Germinal center (tissue), 1 donor: ENCODE measurements at places on chromosomes 2 and 18.

DNA sequence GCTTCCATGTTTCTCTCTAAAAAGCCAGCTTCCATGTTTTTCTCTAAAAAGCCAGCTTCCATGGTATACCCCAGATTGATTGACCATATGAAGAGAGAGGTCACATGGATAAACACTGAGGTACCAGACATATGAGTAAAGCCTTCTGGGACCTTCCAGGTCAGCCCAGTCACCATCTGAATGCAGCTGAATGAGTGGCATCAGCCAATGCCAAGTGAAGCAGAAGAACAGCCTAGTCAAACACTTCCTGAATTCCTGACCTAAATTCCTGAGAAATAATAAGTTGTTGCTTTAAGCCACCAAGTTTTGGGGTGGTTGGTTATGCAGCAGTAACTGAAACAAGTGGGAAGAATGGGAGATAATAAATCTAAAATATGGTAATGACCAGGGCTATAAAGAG is 5.7 kb upstream of the ALS2 start:
- DNase-seq = no peak

DNA sequence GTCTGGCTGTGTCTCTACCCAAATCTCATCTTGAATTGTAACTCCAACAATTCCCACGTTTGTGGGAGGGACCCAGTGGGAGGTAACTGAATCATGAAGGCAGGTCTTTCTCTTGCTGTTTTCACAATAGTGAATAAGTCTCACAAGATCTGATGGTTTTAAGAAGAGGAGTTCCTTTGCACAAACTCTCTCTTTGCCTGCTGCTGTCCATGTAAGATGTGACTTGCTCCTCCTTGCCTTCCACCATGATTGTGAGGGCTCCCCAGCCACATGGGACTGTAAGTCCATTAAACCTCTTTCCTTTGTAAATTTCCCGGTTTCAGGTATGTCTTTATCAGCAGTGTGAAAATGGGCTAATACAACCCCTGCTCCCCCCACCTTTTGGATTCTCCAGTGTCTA is 23.8 kb downstream of the VWA3B start:
- DNase-seq = no peak

- DNase-seq = no peak
These were observed 11.5 kb downstream of the SLC9A4 start for GRCh38 chr2:102484310-102485061.

DNA sequence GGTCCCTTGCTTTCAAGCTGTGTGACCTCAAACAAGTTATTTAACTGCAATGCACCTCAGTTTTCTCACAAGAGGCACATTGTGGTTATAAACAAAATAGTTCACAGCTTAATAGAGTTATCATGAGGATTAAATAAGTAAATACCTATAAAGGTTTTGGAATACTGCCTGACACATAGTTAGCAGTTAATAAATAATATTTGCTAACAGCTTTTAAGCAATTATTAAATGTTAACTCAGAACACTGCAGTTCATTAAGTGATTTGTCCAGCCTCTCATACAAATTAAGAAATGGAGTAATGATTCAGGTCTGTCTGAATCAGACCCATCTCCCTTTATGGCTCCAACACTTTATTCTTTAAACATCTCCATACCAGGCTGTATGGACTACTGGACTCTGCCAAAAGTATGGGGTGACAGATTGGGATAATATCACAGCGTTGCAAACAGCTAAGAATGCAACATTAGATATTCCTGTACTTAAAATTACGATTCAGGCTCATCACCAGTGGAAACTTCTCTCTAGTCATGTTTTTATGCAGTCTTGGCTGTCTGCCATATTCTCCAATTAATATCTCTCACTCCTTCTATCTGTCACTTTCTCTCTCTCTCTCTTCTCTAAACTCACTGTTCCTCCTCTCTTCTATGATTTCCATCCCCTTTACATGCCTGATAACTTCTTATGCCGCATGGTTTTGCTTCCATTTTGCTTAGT is 370.6 kb upstream of the UBE2E3 start:
- no peak for DNase-seq

GRCh38 chr2:100853909-100854810 is 34.2 kb downstream of the NPAS2 start:
- no peak for DNase-seq

- DNase-seq = no peak
These were observed 146.9 kb downstream of the TDRD15 start for GRCh38 chr2:21270708-21271122.

DNA sequence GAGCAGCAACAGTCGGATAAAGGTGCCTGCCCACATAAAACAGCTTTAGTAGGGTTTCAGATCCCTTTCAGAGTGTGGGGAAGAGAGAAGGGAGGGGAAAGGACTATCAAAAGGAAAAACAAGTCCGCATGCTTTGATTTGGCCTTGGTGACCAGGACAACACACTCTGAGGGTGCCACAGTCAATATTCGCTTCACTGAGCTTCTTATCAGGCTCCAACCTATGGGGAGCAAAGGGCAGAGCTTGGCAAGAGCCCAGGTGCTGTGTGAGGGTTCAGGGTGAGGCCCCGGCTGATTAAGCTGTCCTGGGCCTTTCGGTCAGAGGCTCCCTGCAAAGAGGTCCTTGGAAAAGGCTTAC is 237.4 kb upstream of the SMAD2 start:
- no peak for DNase-seq

DNA sequence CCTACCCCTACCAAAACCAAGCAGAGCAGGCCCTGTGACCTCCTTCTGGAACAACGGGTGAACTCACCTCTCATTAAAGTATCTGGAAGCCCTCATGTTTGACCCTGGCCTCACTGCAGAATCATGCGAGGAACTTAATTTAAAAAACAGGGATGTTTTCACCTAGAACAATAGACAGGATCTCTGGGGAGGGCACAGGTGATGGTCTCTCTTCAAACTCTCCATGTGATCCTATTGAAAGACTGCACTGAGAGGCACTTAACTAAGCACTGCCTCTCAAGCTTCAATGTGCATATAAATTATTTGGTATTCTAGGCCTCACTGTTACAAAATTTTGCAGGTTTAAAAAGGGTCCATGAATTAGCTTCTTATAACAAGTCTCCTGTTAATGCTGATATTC is 7.5 kb downstream of the ZNF519 start:
- DNase-seq = no peak

DNA sequence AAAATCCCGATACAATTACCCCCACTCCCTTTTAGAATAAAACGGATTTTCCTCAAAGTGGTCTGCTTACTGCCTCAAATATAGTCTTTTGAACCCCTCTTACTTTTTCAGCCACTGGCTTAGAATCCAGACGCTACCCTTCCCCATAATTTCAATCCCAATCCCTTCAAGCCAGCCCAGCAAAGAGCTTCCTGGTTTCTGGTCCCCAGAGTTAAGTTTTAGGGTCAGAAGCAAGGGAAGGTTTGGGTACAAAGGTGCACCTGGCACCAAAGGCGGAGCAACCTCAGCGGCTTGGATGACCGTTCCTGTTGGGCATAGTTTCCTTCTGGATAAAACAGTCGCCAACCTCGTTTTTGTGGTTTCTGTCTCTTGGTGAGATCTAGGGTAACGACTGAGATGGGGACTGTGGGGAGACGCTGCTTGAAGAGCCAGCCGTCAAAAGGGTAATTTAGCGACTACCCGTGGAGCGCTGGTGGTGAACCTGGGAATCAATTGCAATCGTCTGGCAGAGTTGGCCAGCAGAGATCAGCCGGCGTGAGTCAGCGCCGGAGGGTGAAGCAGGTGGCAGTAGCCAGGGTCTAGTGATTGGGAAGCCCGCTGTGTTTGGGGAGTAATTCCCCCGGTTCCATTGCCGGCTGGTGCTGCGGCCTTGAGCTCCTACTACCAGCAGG is 1.6 kb downstream of the FEV start:
- no peak for DNase-seq

- no peak for DNase-seq
These were observed 7.3 kb upstream of the AMMECR1L start for GRCh38 chr2:127893033-127893432.
